CD4-positive, alpha-beta T cell (primary cell): ENCODE measurements at places on chromosomes 6 and 20. TPM values are rescaled to one million over a fixed set of nuclear protein-coding genes. Genes with fewer than 3 reads are reported as not detected.

Gene SGK2
- total RNA-seq: 0.64 TPM

Gene IL17F
- total RNA-seq: not detected

Gene C20orf96
- total RNA-seq: 3.3 TPM

Gene RGS17
- not detected for total RNA-seq

Gene HCRTR2
- not detected for total RNA-seq

Gene SLC17A2
- total RNA-seq: not detected

Gene IL20RA
- not detected for total RNA-seq

Gene C20orf141
- not detected for total RNA-seq

Gene C20orf204
- total RNA-seq: 6.1 TPM

Gene OPRL1
- total RNA-seq: 1.2 TPM

Gene NKX2-4
- not detected for total RNA-seq
